ENCODE measurements at places on chromosomes 13 and 19.

GRCh38 chr19:29966588-29967249, 24.7 kb downstream of the URI1 start:
- no peak for DNase-seq

DNA sequence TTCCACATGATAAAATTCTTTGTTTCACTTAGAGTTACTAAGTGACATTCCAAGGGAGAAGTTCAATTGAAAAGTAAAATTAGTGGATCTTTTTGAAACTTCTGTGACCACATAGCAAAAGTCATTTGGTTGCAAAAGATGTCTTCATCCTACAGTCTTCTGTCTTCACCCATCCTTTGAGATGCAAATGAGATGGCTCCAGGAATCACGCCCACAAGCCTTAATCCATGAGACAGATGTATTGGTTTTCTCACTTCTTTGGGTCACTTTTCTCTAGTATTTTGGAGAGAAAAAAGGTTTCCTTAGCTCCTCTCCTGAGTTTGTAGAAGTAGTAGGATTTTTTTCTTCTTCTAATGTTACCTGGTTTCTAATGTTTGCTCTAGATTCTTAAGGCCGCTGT, 259.5 kb upstream of the SLC10A2 start:
- no peak for DNase-seq

- DNase-seq: no peak
Measured at GRCh38 chr19:37930416-37930815, 23.4 kb downstream of the SIPA1L3 start.

GRCh38 chr19:48858984-48859710, 9.3 kb downstream of the PLEKHA4 start:
- DNase-seq: no peak

DNA sequence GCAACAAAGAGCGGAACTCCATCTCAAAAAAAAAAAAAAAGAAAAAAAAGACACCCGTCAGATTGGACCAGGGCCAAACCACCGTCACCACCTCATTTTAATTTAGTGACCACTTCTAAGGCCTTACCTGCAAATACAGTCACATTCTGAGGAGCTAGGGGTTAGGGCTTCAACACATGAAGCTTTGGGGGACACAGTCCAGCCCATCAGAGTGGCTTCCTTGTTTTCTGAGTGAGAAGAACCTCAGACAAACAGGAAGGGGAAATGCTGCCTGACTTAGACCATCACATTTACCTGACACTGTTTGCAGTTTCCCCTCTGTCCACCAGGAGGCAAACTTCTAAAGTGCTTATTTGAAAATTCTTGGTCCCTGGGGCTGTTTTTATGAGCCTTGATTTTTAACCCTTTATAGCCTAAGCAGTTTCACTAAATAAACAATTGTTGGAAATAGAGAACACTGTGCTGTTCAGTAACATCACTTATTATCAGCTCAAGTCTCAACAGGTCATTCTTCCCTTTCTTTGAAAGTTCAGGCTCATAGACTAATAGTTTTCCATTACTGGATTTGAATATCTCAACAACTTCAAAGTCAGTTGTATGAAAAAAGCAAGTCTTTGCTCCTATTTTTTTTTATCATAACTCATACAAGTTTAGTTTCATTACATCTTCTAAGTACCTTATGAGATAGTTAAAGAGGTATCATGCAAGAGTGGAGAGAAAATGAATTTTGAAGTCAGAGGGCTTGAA, 74.9 kb upstream of the WASF3 start:
- peak; percentile 75 for DNase-seq

- peak; percentile 44 for DNase-seq
Measured at GRCh38 chr19:45767881-45768654, 984 bp downstream of the SIX5 start.

DNA sequence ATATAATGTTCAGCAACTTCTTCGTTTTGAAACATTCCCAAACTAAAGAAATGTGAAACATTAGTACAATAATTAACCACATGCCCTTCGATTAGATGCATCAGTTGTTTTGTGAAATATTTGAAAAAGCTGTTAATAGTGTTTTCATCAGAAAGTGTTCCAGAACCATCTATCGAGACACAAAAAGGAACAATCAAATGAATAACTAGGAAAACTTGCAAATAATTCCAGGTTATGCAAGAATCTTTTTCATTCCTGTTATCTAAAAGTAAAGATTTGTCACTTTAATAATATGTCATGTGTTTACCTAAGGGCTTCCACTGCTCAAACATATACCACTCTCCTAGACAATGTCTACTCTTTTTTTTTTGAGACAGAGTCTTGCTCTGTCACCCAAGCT, 904.2 kb upstream of the MIR17HG start:
- no peak for DNase-seq

DNA sequence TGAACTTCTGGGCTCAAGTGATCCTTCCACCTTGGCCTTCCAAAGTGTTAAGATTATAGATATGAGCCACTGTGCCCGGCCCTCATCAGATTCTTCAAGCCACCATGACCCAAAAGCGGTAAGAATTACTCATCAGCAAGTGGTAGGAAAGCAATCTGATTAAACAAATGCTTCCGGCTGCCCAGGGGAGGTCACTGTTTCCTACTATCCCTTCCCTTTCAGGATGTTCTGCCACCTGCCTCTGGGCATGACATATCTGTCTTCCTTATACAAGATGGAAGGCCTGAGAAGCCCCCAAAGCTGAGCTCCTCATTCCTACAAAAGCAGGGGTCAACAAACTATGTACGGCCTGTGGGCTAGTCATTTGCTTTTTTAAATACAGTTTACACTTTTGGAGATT, 7.0 kb downstream of the ABHD8 start:
- DNase-seq: peak; percentile 49

- DNase-seq: no peak
Measured at GRCh38 chr13:107006661-107007060, 438.7 kb upstream of the ARGLU1 start.

DNA sequence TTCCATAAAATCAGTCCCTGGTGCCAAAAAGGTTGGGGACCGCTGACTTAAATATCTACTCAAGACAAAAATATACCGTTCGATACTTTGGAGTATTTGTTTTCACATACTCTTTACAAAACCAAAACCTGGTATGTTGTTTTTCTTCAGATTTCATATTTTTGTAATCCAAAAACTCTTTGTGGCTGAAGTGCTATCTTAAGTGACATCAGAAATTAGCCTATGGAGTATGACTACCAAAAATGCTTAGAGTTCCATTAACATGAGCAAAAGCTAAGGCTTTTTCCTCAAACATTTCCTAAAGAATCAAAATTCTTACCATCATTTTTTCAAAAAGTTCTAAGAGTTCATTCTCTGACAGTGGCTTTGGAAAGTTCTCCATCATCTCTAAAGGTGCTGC, 52.0 kb downstream of the DIAPH3 start:
- DNase-seq: peak; percentile 17

DNA sequence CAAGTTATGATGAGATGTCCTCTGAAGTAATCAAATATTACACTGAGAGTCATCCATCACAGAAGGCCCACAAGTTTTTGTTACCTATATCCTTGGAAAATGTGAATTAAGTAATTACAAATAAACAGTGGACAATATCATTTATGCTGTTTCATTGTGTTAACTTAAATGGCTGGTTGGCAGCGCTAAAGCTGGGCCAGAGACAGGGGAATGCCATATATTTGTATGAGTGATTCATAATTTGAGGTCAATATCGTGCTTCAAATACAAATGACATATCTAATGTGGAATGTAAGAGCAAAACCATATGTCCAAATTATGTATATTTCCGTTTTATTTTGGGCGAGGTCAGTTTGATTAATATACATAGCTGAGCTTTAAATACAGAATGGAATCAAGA, 1556.2 kb downstream of the SLITRK5 start:
- DNase-seq: no peak

DNA sequence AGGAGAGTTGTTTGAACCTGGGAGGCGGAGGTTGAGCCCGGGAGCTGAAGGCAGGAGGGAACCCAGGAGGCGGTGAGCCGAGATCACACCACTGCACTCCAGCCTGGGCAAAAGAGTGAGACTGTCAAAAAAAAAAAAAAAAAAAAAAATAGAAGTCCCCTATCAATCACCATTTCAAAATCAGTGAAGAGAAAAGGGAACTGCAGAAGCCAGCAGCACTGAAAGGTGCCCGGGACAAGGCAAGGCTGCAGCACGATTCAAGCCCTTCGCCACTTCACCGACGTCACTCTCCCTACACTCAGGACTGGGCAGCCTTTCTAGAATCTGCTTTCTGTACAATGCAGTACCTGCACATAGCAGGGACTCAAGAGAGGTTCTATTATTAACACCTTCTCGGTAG, 21.9 kb upstream of the USP12 start:
- no peak for DNase-seq

- DNase-seq: no peak
Measured at GRCh38 chr13:21175656-21176214, 617 bp downstream of the SKA3 start.

GRCh38 chr13:75369981-75370380, 112.0 kb downstream of the TBC1D4 start:
- DNase-seq: no peak

- DNase-seq: peak; percentile 94
Measured at GRCh38 chr13:29522044-29522685, 73.3 kb downstream of the SLC7A1 start.

GRCh38 chr19:34994643-34995541, 5.2 kb upstream of the GRAMD1A start:
- DNase-seq: no peak

DNA sequence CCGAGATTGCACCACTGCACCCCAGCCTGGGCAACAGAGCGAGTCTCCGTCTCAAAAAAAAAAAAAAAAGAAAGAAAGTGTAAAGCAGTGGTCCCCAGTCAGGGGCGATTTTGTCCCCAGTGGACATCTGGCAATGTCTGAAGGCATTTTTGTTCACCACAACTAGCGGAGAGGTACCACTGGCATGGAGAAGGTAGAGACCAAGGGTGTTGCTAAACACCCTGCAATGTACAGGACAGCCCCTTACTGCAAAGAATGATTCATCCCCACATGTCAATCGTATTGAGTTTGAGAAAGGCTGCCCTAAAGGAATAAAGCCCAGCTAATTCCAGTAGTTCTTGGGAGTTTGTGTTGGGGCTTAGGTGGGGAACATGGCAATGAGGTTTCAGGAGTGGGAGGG, 38.7 kb downstream of the CYP4F2 start:
- DNase-seq: no peak

- DNase-seq: no peak
Measured at GRCh38 chr13:79404985-79405384, 1.1 kb downstream of the RBM26 start.

- no peak for DNase-seq
Measured at GRCh38 chr19:7645656-7646425, 8.9 kb downstream of the STXBP2 start.

DNA sequence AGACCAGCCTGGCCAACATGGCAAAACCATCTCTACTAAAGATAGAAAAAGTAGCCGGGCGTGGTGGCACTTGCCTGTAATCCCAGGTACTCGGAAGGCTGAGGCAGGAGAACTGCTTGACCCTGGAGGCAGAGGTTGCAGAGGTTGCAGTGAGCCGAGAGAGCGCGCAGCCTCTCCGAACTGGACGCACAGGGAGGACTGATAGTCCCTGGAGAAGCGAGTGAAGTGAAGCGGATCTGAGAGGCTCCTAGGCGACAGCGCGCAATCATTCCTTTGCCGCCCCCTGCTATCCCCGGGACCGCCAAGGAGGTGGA, 233 bp downstream of the ZNF561 start:
- no peak for DNase-seq

- DNase-seq: no peak
Measured at GRCh38 chr13:56066321-56066720, 1074.4 kb upstream of the PRR20A start.

DNA sequence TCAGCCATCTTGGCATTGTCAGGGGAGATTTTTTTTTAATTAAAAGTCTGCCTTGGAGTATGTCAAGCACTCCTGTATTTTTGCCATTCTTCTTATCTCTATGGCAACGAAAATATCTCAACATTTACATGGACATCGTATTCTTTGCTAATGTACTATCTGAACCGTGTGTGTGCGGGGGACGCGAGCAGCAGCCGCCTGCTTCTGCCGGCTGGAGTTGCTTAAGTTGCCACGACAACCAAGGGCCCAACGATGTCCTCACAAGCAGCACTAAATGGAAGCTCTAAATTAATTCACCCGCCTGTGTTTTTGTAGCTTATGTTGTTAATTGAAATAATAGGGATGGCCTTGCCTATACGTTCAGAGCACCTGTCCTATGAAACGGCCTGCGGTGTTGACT, 309.5 kb downstream of the TEX29 start:
- no peak for DNase-seq

DNA sequence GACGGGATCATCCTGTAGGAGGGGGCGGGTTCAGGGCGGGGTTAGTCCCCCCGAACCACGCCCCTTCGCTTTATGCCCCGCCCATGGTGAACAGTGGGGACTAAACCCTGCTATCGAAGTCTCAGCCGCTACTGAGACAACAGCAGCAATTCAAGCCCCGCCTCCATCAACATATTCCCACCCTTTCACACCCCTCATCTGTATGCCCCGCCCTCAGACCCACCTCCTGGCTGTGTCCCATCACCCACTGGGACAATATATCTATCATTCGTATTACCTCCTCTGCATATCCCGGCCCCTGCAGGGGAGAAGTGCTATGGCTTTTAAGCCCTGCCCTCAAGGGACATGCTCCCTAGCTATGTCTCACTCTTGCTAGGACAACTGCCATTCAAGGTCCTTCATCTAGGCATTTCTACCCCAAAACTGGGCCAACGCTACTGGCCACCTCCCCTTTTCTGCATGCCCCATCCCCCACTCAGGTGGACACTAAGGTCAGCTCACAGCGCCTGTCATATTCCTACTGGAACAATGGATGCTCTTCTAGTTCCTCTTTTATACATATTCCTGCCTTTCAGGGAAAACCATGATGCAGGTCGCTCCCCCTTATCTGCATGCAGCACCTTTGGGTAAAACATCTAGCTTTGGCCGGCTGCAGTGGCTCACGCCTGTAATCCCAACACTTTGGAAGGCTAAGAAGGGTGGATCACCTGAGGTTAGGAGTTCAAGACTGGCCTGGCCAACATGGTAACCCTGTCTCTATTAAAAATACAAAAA, 11.9 kb downstream of the LRFN1 start:
- DNase-seq: no peak

DNA sequence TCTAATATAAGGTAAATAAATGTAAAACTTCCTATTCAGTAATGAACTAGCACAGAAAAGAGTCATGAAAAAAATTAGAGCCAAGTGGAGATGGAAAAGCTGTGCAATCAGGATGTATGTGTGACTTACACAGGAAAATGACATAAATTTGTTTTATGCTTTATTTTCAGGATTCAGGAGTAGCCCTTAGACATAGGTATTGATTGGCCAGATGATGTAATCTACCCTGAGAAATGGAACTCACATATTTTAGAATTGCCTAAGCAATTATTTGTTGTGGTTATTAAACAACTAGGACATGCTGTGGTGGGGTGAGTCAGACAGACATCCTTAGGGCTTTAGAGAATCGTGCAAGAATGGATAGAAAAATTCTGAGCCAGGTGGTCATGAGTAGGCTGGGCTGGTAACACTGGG, 110.6 kb downstream of the PCDH9 start:
- peak; percentile 47 for DNase-seq

- DNase-seq: no peak
Measured at GRCh38 chr13:97905517-97905916, 48.0 kb upstream of the IPO5 start.

GRCh38 chr19:57620673-57621348, 6.8 kb downstream of the ZNF134 start:
- no peak for DNase-seq

GRCh38 chr19:40608957-40609356, 7.8 kb downstream of the LTBP4 start:
- no peak for DNase-seq

- DNase-seq: peak; percentile 17
Measured at GRCh38 chr13:102580552-102581169, 16.1 kb upstream of the TPP2 start.

- DNase-seq: no peak
Measured at GRCh38 chr13:113939129-113939943, 34.5 kb downstream of the C13orf46 start.

All from hepatic stellate cell (primary cell).